ENCODE measurements at places on chromosomes 4 and X.

DNA sequence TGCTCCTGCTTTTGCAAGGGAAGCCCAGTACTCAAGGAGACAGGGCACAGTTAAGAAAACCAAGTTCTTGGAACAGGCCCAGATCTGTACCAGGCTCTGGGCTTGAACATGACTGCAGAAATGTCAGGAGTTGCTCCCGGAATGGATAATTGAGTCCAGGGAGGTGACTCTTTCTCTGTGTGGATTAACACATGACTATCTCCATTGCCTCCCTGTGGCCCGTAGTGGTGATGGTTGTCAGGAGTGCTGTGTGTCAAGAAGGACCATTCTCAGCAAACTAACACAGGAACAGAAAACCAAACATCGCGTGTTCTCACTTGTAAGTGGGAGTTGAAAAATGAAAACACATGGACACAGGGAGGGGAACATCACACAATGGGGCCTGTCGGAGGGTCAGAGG, 39.9 kb downstream of the CCKAR start:
- DNase-seq, result no peak

- no peak for DNase-seq
Observed at GRCh38 chr4:110623718-110624397, 981 bp upstream of the PITX2 start.

GRCh38 chrX:69618803-69619202, 2.9 kb downstream of the EDA start:
- DNase-seq, result no peak

GRCh38 chrX:40320819-40321218, 223.1 kb upstream of the BCOR start:
- no peak for DNase-seq

DNA sequence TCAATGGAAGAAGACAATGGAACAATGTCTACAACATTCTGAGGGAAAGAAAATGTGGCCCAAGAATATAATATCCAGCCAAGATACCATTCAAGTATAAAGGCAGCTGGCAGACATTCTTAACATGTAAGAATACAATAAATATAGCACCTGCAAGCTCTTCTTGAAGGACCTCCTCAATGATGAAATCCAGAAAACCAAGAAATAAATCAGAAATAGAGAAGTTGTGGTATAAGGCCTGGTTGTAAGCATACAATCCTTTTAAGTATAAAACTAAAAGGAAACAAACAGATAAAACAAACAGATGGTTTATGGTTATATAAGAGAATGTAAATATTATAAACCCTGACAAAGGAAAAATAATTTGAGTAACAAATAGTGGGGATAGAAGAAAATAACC, 33.4 kb downstream of the SYTL4 start:
- no peak for DNase-seq

DNA sequence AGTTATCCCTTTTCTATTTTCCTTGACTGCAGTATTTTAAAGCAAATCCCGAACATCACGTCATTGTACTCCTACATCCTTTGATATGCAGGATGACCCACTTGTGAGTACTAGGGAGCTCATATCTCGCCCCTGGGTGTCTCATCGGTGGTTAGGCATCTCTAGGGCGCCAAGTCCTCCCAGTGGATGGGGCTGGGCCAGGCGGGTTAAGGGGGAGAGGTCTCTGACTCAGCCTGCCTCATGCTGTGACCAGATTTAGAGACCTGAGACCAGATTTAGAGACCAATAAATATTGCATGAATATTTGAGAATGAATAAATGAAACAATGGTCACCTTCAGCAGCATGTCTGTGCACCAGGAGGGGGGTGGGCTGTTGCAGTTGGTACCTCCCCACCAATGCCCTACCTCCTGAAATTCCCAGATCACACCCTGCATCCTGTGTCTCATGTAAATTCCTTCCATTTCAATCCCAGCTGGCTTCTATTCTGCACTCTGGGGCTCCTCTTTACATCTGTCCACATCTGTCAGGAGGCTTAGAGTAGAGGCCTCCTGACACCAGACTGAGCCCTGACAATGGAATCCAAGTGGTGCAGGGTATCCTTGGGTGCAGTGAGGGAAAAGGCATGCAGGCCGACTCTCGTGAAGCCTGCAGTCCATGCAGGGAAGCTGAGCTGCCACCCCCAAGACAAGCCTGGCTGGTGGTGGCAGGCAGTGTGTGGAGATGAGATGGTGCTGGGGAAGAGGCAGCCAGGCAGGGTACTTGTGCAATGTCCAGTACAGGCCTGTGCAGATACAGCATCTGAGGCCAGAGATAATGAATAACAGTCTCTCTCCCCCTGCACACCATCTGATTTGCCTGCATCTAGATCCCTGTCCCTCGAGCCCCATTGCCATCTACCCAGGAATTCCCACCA, 5.2 kb downstream of the APLN start:
- DNase-seq, result no peak

GRCh38 chrX:16559206-16559619, 90.7 kb upstream of the S100G start:
- no peak for DNase-seq

GRCh38 chrX:54085666-54086065, 41.4 kb upstream of the PHF8 start:
- no peak for DNase-seq

- no peak for DNase-seq
Observed at GRCh38 chrX:16852617-16853179, 17.5 kb downstream of the RBBP7 start.

DNA sequence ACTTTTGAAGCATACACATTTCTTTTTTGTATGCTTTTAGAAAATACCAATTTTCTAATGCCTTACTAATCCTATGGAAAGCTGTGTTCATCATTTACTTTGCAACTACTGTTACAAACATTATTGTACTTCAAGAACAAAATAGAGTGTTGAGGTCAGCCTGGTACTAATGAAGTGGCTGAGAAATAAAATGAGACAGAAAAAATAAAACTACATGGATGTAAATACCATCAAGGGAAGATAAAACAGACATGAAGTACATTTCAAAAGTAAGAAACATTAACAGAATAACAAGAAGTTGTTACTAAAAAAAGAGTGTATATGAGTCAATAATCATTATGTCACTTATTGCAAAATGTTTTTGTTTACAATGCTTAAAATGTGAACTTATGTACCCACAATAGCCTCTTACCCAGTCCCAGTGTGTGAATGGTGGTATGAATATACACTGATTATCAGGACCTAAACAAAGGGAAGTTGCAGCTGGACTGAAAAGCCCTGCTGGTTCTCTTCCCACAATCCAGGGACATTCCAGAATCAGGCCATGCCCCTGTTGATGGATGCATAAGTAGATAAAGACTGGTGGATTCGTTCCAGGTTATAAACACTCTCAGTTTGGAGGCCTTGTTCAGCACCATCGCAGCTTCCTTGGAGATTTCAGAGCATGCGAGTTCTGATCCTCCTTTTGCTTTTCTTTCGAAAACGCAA, 2.4 kb upstream of the CSN3 start:
- no peak for DNase-seq

DNA sequence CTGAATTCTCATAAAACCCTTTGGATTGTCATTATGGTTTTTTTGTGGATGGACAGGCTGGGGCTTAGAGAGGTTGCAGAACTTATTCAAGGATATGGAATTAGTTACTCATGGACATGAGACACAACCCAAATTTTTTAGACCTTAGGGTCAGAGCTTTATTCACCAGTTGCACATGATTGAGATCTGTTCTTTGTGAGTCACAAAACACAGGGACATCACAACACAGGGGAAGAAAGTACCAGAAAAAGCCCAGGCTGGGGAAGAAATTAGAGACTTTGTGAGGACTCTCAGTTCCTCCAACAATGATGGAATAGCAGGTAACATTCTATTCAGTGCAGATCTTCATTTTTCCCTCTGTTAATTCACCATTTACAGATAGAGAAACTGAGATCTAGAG, 602.4 kb upstream of the CPEB2 start:
- DNase-seq, result no peak

GRCh38 chr4:20356565-20356964, 104.9 kb downstream of the SLIT2 start:
- DNase-seq, result no peak

DNA sequence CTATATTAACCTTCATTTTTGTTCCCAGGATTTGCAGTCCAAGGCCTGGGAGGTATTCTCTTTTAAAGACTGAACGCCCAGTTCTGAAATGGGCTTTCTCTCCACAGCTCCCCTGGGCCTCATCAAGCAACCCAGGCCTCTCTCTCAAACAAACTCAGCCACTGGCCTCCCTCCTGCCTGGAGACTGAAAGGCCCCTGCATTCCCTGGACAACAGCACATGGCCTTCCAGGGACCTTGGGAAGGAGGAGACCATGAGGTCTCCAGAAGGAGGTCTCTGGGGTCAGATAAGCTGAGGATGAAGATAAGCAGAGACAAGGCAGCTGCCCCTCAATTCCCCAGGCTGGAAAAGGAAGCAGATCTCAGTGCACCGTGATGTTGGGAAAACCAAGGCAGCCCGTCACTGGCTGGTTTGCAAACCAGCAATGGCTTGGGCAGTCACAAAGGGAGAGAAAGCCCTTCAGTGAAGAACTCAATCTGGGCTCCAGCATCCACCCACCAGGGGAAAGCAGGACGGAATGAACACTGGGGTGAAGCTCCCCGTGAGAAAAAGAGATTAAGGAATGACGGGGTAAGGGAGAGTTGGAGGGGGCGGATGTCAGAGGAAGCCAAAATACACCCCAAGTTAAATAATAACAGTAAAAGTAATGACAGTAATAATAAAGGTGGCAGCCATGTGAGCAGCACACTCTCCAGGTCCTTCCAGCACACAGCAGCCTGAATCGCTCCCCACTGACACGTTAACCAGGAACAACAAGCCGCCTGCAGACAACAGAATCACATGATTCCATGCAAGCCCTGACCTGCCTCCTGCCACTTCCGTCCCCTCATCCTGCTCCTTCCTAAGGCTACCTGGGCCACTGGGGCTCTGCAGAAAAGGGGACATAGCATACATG, 22.3 kb downstream of the AMOT start:
- DNase-seq, result no peak

DNA sequence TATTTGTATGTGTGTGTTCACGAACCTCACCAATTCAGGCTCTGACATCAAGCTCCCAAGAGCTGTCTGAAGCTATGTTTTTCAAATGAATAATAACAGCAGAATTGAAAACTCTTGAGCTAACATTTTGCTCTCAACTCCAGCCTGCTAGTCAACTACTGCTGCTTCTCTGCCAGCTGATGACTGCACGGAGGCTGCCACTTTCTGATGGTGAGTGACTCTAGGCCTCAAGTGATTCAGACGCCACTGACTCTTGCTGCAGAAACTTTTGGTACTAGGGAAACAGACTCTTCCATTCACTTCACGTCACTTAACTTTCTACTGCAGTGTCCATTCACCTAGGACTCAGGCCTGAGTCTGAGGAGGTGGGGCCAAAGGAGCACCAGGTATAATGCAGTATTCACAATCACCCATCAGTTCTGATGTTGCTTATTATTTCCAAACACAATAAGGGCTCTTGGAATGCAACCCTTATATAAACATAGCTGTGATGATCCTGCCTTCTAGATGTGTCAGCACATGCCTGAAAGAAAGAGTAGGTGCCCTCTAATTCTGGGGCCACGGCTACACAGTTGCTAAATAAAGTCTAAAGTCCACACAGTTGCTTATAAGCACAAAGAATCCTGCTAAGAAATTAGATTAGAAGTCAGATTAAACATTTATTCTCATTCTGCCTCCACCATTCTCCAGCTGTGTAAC, 16.0 kb downstream of the PRDM8 start:
- DNase-seq, result no peak

GRCh38 chr4:56940971-56941370, 33.3 kb downstream of the REST start:
- no peak for DNase-seq

Data from HS-27A (cell line).